ENCODE measurements at places on chromosomes 2 and 18. TPM values are rescaled to one million over a fixed set of nuclear protein-coding genes. Genes with fewer than 3 reads are reported as not detected.

IL1R2 gene
- 0.53 TPM for total RNA-seq

CTAGE1 gene
- not detected for total RNA-seq

TAF1B gene
- total RNA-seq, result 9.5 TPM

CERS6 gene
- 10.5 TPM for total RNA-seq

CYS1 gene
- not detected for total RNA-seq

FAP gene
- total RNA-seq, result 84.9 TPM

TMEM200C gene
- not detected for total RNA-seq

MYL1 gene
- total RNA-seq, result not detected

IL1A gene
- total RNA-seq, result under 0.01 TPM

SCN3A gene
- not detected for total RNA-seq

AQP12A gene
- not detected for total RNA-seq

AMER3 gene
- not detected for total RNA-seq

TEKT4 gene
- total RNA-seq, result not detected

LRATD1 gene
- 3.5 TPM for total RNA-seq

FIGN gene
- 0.86 TPM for total RNA-seq

CNTNAP5 gene
- total RNA-seq, result not detected

FAM228B gene
- 11.3 TPM for total RNA-seq

ODC1 gene
- 171 TPM for total RNA-seq

TXNDC2 gene
- not detected for total RNA-seq

TMEM247 gene
- total RNA-seq, result not detected

BMPR2 gene
- 13.8 TPM for total RNA-seq

PROKR1 gene
- total RNA-seq, result not detected

HJURP gene
- 23.1 TPM for total RNA-seq

FSIP2 gene
- under 0.01 TPM for total RNA-seq

DNAJC5G gene
- not detected for total RNA-seq

Data from myometrial cell (primary cell).